Naive thymus-derived CD8-positive, alpha-beta T cell (primary cell): ENCODE measurements at places on chromosomes 2 and 18. TPM values are rescaled to one million over a fixed set of nuclear protein-coding genes. Genes with fewer than 3 reads are reported as not detected.

COL3A1 gene
- not detected for total RNA-seq

GRCh38 chr2:167424803-167425755 lies 536.8 kb downstream of the XIRP2 start:
- H3K27me3 ChIP-seq: no peaks in the 10 kb centered on the region
- H3K36me3 ChIP-seq: peaks cover 4% of the 10 kb centered on the region
- no peaks in the 10 kb centered on the region for H3K4me1 ChIP-seq
- H3K4me3 ChIP-seq: no peak overlapping the region
- no peak overlapping the region for H3K27ac ChIP-seq

DNA sequence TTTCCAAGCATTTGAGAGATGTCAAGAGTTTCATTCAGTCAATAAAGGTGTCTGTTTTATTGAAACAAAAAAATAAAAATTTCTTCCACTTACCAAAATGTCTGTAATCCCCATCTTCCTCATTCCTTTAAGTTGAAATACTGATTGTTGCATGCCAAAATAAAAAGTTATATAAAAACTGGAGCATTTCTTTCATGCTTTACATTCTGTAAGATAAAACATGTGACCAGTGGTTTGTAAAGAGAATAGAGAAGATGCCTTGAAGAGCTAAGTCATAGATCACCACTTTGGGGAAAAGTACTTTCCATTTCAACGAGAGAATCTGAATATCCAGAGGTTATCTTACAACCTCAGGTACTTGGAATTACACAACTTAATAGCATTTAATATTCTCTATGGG lies 35.9 kb upstream of the MYO1B start:
- no peaks in the 10 kb centered on the region for H3K27me3 ChIP-seq
- H3K27ac ChIP-seq: no peak overlapping the region
- peaks cover 18% of the 10 kb centered on the region for H3K36me3 ChIP-seq
- H3K4me3 ChIP-seq: no peak overlapping the region
- DNase-seq: no peak

GRCh38 chr2:163573652-163574051 lies 162.2 kb downstream of the FIGN start:
- no peaks in the 10 kb centered on the region for H3K36me3 ChIP-seq
- H3K4me3 ChIP-seq: no peak overlapping the region
- no peaks in the 10 kb centered on the region for H3K27me3 ChIP-seq
- no peaks in the 10 kb centered on the region for H3K4me1 ChIP-seq
- no peak for DNase-seq
- H3K27ac ChIP-seq: no peak overlapping the region

- no peaks in the 10 kb centered on the region for H3K27me3 ChIP-seq
- H3K27ac ChIP-seq: no peak overlapping the region
- no peaks in the 10 kb centered on the region for H3K36me3 ChIP-seq
- DNase-seq: no peak
Measured at GRCh38 chr2:239211396-239212094, 189.3 kb downstream of the HDAC4 start.
